ENCODE measurements at places on chromosomes 1 and 21.

DNA sequence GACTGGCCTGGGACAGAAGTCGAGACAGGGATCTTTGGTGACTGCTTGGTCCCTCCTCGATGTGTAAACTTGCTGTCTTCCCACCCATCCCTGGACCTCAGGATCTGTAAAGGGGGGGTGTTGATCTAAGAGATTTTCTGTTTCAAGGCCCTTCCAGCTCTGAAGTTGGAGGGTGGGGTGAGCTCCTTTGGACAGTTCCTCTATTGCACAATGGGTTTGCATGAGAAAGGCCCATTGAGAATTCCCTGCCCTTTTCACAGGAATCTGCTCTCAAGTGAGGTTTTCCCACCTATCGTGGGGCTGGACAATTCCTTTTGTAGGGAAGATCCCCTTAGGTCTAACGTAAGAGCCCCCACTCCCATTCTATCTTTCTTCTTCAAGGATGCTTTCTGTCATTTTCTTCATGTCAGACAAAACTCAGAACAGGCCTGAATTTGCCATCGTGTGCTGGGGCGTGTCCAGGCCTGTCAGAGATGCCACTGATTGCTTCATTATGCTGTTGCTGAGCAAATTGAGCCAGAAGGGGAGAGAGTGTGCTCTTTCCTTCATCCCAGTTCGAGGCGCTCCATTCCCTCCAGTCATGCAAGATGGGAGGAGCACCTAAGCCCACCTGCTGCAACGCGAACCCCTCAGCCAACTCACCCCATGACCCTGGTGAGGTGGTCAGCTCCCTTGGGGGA, 149.9 kb upstream of the IGSF21 start:
- no peak for DNase-seq

- no peak for DNase-seq
Observed at GRCh38 chr1:64917328-64917861, 49.0 kb downstream of the JAK1 start.

GRCh38 chr1:56286956-56287355, 292.4 kb downstream of the PLPP3 start:
- no peak for DNase-seq

DNA sequence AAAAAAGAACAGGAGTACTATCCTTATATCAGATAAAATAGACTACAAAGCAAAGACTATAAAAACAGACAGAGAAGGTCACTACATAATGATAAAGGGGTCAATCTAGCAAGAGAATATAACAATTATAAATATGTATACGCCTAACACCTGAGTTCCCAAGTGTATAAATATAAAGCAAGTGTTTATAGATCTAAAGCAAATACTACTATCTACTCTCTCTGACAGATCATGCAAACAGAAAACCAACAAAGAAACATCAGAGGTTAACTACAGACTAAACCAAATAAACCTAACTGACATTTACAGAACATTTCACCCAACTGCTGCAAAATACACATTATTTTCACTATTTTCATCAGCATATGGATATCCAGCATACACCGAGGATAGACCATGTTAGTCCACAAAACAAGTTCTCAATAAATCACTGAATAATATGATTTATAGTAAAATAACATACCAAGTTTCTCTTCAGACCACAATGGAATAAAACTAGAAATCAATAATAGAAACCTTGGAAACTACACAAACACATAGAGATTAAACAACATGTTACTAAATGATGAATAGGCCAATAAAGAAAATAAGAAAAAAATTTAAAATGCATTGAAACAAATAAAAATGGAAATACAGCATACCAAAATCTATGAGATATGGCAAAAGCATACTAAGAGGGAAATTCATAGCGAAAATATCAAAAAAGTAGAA, 22.7 kb downstream of the UCHL5 start:
- DNase-seq = no peak

DNA sequence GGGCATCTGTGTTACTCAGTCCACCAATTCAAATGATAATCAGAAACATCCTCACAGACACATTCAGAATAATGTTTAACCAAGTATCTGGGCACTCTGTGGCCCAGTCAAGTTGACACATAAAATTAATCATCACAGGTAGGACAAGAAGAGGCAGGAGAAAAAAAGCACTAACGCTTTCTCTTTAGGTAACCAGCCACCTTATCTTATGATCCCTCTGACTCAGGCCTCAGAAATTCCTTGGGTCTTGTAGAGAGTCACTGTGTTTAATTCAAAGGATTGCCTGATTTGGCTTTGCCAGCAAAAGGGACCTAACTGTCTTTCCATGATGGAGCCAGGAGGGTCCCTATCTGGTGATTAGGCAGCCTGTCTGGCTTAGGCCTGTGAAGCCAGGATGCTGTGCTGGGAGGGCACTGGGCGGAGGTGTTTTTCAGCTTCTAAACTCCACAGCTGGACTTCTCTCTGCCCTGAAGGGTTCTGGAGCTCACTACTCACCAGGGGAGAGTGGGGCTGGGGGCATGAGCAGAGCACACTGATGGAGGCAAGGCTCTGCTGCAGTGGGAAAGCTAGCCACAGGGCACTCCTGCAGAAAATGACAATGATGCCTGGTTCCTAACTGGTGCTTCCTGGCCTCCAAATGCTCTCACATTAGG, 36.4 kb upstream of the STUM start:
- no peak for DNase-seq

DNA sequence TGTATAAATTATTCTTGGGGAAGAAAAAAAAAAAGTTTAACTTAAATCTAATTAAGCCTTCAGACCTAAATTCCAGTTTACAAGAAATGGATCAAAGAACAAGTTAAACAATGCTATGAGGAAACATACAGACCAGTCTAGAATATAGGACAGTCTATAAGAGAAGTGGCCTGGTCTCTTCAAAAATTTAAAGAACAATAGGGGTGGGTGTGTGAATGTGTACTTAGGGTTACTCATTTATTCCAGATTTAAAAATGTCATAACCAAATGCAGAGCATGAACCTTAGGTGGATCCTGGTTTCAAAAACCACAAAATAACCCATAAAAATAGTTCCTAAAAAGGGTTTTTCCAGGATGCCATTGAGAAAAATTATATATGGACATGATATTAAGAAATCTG, 21.8 kb upstream of the SYNJ1 start:
- no peak for DNase-seq

GRCh38 chr21:33967086-33967571, 51.5 kb upstream of the ATP5PO start:
- no peak for DNase-seq

DNA sequence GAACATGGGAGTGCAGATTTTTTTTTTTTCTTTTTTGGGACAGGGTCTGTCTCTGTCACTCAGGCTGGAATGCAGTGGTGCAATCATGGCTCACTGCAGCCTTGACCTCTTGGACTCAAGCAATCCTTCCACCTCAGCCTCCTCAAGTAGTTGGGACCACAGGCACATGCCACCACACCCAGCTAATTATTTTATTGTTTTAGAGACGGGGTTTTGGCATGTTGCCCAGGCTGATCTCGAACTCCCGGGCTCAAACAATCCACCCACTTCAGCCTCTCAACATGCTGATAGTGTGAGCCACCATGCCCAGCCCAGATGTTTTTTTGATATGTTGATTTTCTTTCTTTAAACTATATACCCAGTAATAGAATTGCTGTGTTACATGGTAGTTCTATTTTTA, 57.7 kb downstream of the RGSL1 start:
- DNase-seq = no peak

DNA sequence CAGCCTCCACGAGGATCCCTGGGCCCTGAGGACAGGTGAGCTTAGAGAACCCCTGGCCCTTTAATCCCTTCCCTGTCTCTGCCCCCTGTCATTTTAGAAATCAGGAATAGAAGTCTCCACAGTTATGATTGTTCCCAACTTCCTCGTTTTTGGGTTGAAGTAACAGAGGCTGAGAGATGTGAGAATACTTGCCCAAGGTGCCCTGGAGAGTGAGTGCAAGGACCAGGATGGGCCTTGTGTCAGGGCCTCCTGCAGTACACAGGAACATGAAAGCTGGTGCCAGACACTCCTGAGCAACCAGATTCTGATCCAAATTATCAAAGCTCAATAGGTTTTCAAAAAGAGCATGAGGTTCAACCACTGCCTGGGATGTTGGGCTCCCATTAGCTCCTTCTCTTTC, 10.1 kb downstream of the HLX start:
- no peak for DNase-seq

DNA sequence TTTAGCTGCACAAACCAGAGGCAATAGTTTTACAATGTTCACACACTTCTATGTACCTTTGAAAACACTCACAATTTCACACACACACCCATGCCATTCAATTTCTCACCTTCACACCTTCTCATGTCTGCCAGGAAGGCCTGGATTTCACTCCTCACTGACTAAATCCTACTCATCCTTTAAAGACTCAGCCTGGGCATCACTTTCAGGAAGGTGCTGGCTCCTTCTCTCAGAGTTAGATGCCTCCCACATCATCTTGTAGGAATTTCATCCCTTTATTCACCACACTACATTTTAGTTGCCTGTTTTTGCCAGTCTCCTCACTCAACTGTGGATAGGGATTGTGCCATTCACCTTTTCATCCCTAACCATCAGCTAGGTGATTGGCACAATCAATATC, 2.3 kb downstream of the IL20 start:
- DNase-seq = no peak

DNA sequence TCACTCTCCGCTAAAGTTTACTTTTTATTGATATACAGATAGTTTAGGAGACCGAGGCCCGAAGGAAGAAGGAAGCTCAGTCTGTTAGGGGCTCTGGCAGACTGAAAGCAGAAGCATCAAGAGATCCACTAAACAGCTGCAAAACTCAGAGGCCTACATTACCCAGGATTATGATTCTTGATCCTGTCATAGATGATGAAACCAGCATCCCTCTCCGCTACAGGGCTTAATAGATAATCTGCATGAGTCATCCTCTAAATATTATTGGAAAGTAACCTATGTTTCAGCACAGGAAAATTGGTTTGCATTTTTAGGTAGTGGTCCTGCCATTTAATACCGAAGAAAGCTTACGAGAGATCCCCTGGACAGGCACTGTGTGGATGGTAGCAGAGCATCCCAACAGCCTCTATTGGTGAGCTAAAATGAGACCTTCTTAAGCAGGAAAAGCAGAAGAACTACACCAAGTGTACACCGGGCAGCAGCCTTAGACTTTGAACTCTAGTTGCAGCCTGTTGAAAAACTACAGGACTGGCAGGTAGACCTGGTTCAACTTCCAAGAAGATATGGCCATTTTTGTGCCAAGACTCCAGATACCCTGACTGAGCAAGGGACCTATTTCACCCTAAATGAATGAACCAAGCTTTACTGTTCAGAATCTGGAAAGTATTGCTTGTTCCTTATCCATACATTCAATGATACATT, 6.8 kb downstream of the CASQ2 start:
- DNase-seq = no peak

DNA sequence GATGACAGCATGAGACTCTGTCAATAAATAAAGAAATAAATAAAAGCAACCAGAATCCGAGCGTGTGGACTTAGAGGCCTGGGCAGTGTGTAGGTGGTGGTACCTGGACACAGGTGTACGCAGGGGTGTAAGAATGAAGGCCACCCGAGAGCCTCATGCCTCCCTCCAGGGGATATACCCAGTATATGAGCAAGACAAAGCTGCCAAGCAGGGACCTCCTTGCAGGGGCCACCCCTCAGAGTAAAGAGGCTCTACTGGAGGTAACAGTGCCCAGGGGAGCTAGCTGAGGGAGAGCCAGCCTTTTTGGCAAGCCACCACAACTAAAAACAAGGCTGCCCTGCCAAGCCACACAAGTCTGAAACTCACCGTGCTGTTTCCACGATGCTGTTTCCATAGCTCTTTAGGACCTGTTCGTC, 179.2 kb upstream of the RAB4A start:
- no peak for DNase-seq

GRCh38 chr1:174153085-174153824, 6.1 kb upstream of the RABGAP1L start:
- no peak for DNase-seq

- DNase-seq = no peak
Observed at GRCh38 chr1:51648180-51649109, 31.6 kb downstream of the OSBPL9 start.

- DNase-seq = no peak
Observed at GRCh38 chr21:40770435-40771055, 76.4 kb downstream of the DSCAM start.

- no peak for DNase-seq
Observed at GRCh38 chr21:46149205-46149901, 6.0 kb downstream of the FTCD start.

- no peak for DNase-seq
Observed at GRCh38 chr1:170369417-170369816, 162.5 kb upstream of the GORAB start.

GRCh38 chr21:46069719-46070279, 28.1 kb upstream of the COL6A2 start:
- DNase-seq = no peak

GRCh38 chr1:4847711-4848110, 193.3 kb downstream of the AJAP1 start:
- no peak for DNase-seq

DNA sequence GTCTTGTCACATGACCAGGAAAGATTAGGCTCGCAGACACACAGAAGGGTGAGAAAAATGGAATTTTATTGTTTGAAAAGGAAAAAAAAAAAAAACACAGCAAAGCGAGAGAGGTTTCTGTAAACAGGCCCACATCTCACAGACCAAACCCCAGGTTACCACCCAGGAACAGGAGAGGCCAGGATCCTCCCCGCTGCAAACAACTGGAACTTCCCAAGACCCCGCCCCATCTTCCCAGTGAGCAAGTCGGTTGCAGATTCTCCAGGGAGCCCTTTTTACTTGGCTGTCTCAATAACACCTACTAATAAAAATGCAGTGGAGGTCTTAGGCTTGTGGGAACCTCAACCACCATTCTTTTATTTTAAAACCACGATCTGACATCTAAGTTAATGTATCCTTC, 84.7 kb upstream of the ETS2 start:
- no peak for DNase-seq

DNA sequence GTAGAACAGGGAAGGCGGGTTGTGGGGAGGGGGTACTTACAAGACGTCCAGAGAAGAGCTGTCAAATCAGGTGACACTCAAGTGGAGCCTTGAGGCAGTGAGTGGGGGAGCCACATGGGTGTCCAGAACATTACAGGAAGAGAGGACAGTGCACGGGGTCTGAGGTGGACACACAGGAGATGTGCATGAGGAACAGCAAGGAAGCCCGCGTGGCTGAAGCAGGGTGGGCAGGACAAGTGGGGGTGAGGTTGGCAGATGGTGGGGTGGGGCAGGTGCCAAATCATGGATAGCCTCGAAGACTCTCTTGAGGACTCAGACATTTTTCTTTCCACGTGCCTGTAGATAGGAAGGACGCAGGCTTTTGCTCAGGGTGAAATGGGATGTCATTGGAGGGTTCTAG, 921 bp downstream of the SMPDL3B start:
- no peak for DNase-seq

DNA sequence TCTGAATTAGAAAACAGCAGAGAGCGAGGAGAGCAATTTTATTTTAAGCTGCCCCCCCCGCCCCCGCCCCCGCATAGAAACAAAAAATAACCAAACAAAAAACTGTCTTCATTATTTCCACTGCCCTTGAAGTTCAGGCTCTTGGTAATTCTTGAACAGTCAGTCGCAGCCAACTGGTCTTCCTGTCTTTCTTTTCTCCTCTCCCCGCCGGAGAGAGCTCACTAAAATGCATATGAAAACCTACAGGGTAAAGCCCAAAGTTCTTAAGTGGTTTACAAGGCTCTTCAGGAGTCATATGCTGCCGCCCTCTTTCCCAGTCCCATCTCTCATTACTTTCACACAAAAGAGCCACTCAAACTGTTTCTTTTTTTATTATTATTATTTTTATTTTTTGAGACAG, 1.1 kb upstream of the ANKRD35 start:
- DNase-seq = no peak

GRCh38 chr1:47992720-47993415, 4.3 kb downstream of the TRABD2B start:
- no peak for DNase-seq
